ENCODE measurements at places on chromosomes 6 and 20.

- peak; percentile 12 for DNase-seq
Measured at GRCh38 chr6:53725791-53726575, 60.4 kb upstream of the KLHL31 start.

DNA sequence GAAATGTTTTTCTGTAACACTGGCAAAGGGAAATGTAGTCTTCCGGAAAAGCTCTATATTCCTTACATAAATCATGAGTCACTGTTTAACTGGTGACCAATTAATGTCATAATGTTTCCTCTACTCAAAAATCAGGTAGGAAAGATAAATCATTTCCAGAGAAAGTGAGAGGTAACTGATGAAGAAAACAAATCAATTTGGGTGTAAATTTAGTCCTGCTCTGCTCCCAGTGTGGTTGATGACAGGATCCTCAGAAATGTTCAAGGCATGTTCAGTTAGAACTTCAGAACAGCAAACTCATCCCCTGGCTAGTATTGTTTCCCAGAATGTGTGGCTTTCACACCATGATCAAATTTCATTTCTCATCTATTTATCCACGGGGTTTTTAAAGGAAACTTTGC is 38.8 kb upstream of the SPACA1 start:
- no peak for DNase-seq

- DNase-seq: no peak
Measured at GRCh38 chr20:13322621-13323020, 101.5 kb downstream of the ISM1 start.

DNA sequence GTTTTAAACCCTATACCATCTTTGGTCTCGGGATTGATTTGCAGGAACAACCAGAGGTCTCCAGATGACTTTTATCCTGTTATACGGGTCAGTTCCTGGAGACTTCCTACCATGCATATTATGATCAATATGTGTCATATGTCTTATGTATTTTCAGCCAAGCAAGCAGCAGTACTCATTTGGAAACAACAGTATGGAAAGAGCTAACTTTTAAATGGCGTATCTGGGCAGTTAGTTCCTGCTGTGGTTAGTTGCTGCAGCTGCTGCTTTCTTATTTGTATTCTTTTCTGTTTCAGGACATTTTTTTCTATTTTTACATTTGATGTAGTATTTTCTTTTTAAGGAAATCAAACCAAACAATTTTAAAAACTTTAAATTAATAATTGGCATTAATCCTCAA is 207.5 kb downstream of the MANEA start:
- DNase-seq: no peak

DNA sequence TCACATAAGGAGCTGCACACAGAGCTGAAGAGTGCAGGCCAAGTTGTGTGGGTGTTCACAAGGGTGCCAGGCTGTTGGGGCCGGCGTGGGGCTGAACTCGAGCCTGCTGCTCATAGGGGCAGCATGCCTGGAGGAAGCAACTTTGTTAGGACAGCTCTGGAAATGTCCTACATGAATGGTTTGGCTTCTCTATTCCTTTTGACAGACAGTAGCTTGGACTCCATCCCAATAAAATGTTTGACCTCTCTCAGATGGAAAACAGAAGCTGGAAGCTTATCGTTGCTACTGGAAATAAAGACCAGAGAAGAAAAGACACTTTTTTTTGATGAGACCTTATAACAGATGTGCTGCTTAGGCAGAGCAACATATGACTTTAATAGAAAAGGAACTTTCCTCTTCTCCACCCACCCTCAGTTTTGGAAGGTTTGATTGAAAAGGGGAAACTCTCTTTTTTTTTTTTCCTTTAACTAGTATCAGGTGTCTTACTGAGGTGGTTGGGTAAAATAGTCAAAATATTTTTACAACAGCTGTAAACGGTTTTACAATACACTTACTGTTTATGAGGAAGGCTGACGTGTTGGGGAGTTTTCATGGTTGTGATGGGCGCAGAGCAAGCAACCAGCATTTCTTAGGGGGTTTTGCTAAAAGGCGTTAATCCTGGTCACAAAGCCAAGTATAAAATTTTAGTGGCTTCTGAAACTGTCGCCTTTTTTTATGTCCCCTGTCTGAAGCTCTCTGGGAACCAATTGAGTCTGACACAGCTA is 80.7 kb upstream of the EEF1E1 start:
- no peak for DNase-seq

- DNase-seq: no peak
Measured at GRCh38 chr20:12410783-12411182, 493.1 kb downstream of the BTBD3 start.

- peak; percentile 14 for DNase-seq
Measured at GRCh38 chr20:47663354-47664067, 121.8 kb downstream of the SULF2 start.

DNA sequence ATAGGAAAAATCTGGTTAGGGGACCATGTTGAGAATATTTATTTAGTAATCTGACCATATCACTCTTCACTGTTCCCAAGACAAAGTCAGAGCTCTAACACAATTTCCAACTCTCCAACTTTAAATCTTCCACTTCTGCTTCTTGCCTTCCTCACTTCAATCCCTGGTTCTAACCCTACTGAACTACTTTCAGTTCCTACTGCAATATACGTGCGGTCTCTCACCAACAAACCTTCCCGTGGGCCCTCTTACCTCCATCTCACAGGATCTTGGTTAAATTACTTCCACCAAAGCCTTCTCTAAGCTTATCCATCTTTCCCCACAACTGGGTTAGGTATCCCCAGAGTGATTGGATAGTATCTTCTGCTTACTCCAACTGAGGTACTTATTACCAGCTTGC is 8.0 kb downstream of the EIF2S2 start:
- DNase-seq: no peak

DNA sequence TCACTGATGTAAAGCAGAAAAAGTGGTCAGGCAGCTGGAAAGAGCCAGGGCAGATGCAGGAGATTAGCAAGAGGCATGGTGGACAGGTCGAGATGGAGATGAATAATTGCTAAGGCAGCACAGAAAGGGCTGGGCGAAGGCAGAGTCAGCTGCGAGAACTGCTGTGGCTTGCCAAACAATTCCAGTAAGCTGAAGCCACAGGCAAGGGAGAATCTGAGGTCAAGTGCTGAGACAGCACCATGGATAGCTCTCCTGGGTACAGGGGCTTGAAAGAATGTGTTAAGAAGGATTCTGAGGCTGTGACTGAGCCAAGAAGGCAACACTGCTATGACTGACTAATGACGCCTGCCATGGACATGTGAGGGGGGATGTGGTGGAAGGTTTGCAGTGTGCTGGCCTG is 220.8 kb upstream of the FOXA2 start:
- no peak for DNase-seq

DNA sequence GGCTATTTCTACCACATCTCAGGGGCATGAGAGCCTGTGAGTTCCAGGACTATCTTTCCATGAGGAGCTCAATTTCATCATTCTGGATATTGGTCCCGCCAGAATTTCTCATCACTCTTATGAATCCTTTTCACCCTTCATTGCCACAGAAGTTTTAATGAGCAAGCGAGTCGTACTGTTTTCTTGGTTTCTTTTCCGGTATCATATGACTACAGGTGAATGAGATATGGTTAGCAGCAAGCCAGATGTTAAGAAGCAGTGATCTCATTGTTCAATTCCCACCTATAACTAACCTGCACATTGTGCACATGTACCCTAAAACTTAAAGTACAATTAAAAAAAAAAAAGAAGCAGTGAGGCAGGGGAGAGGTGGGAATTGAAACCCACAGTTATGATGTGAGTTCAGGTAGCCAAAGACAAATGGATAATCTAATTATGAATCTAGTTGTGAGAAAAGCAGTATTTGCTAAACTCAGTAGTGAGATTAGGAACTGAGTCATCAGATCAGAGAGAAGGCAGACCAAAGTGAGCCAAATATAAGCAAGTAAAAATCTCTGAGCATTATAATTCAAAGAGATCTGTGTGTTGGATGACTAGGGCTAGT is 78.0 kb upstream of the ELOVL5 start:
- DNase-seq: no peak

GRCh38 chr6:82737965-82738364 is 327.7 kb downstream of the UBE3D start:
- no peak for DNase-seq

DNA sequence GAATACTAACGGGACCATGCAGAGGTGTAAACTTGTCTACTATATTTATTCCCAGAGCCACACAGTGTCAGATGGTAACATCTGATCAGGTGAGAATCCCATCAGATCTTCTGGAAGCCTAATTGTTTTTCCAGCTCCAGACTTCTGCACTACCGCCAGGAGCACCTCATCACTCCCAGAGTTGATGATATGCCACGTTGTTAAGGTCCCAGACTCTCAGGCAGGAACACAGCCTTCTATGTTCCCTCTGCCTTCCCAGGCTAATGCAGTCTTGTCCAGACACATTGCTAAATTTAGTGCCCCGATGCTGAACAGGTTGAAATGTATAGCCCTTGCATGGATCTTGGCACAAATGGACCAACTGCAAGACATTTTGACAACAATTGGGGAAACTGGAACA is 86.2 kb downstream of the PROKR2 start:
- DNase-seq: no peak

GRCh38 chr20:33663161-33664084 is 1.3 kb downstream of the C20orf144 start:
- DNase-seq: peak; percentile 55

GRCh38 chr6:133892813-133893691 is 4.1 kb downstream of the TCF21 start:
- no peak for DNase-seq

DNA sequence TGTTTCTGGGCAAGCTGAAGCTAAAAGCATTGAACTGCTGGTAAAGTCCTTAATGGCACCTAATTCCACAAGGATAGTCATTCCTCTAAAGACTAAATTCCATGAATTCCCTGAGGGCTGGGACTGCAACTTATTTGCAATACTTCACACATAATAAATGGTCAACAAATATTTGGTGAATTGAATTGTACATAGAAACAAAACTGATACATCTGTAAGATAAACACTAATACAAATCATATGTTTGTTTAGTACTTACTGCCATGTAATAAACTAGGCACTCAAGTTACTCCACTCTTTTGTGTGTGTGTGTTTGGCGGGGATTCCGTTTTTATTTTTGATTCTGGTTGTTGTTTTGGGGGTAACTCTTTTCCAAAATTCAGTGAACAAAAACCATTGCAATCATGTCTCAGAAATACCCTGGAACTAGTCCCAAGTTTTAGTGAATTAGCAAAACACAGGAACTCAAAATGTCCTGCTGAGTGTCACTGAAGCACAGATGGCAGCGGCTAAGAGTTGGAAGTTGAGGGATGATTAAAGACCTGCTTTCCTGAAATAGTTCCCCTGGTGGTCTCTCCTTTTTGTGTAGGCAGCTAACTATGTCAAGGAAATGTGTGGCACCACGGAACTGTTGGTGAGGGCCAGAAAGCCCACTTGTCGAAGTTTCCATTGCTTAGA is 74.8 kb upstream of the SNRPB2 start:
- no peak for DNase-seq

- no peak for DNase-seq
Measured at GRCh38 chr6:156978948-156979347, 201.8 kb downstream of the ARID1B start.

- DNase-seq: no peak
Measured at GRCh38 chr6:142355520-142356174, 53.8 kb downstream of the ADGRG6 start.
